HT1080 (cell line): ENCODE measurements at places on chromosomes 13 and 19.

- peak; percentile 3 for DNase-seq
Observed at GRCh38 chr13:43470610-43471009, 316.2 kb downstream of the ENOX1 start.

DNA sequence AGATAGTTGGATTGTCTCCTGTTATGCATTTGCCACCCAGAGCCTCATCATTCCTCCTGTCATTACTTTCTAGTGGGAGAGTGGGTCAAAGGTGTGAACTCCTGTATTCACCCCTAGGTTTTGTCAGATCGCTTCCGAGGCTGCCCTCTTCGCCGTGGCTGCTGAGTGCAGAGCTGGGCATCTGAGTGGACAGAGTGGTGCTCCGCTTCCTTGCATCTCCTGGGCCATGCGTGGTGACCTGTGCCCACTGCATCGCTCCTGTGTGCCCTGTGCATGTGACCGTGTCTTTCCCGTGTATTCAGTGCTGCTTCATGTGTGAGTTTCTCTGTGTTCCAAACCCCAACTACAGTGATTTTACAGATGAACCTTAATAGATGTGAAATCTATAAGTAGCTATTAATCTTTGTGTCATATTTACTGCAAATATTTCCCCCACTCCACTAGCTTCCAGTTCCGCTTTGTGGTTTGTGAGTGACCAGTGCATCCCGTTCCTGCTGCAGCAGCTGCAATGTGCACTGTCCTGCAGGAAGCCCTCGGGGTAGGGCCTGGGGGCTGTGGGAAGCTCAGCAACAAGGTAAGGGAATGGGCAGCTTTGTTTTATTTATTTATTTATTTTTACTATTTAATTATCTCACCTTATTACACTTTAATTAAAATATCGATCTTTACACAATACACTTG is 53.1 kb downstream of the C13orf46 start:
- no peak for DNase-seq

DNA sequence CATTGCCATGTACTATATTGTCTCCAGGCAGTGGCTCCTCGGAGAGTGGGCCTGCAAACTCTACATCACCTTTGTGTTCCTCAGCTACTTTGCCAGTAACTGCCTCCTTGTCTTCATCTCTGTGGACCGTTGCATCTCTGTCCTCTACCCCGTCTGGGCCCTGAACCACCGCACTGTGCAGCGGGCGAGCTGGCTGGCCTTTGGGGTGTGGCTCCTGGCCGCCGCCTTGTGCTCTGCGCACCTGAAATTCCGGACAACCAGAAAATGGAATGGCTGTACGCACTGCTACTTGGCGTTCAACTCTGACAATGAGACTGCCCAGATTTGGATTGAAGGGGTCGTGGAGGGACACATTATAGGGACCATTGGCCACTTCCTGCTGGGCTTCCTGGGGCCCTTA is 624 bp downstream of the GPR32 start:
- no peak for DNase-seq

- DNase-seq: peak; percentile 70
Observed at GRCh38 chr13:73224703-73225102, 165.9 kb downstream of the KLF5 start.

- peak; percentile 76 for DNase-seq
Observed at GRCh38 chr19:46299004-46299509, 2.2 kb downstream of the HIF3A start.

DNA sequence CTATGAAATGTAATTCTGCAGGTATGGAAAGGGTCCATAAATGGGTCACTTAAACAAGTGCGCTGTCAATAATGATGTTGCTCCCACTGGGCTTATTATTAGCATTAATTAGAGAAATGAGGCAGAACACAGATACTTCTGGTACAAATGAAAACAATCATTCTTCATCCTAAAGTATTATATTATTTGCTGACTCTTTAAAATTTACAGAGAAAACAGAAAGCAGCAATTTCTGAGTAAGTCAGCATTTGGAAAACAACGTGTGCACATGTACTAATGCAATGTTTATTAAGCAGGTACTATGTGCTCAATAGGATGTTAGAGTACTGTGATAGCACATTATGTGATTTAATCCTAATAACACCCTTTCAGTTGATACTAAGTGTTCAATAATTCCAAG is 2.4 kb upstream of the ZNF676 start:
- no peak for DNase-seq

- DNase-seq: no peak
Observed at GRCh38 chr19:3115916-3116602, 19.8 kb upstream of the GNA15 start.

- DNase-seq: no peak
Observed at GRCh38 chr19:12993562-12993961, 1.7 kb upstream of the NFIX start.

DNA sequence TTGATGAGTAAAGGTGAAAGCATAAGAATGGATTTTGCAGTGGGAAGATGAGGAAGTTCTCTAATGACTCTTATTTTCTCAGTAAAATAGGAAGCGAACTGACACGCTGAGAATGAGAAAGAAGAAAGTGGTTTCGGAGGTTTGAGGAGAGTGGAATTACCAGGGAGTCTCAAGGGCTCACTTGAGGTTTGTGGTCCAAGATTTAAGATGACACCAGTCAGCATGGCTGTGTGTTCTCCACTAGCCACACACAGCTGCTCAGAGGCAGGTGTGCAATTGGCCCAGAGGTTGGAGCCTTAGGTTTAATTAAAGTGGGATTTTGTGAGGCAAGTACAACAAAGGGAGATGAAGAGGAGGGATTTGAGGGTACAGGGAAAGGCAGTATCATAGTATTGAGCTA is 99.6 kb upstream of the NBEA start:
- DNase-seq: no peak

DNA sequence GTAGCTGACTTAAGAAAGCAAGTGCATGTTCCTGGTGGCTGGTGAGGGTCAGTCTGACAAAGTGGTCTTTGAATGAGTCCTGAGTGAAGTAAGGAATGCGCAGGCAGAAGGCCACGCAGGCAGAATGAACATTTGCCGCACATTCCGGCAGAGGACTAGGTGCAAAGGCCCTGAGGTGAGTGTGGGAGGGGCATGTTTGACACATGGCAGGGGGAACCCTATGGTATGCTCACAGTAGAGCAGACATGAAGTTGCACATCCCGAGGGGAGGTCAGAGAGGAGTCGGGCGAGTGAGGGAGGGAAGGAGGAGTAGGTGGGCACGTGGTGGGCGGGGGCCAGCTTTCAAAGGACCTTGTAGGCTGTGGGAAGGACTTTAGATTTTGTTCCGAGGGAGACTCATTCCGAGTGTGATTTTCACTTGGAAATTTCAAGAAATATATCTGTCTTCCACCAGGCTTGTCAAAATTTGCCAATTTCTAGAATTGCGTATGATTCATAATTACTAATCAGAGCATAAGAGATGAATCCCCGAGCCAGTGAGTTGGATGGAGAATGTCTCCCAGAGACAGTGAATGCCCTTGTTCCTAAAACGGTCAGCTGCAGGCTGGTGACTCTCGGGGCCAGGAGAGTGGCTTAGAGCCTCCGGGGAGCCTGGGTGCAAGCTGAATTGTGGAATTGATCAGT is 40.3 kb downstream of the ERICH6B start:
- DNase-seq: peak; percentile 21

DNA sequence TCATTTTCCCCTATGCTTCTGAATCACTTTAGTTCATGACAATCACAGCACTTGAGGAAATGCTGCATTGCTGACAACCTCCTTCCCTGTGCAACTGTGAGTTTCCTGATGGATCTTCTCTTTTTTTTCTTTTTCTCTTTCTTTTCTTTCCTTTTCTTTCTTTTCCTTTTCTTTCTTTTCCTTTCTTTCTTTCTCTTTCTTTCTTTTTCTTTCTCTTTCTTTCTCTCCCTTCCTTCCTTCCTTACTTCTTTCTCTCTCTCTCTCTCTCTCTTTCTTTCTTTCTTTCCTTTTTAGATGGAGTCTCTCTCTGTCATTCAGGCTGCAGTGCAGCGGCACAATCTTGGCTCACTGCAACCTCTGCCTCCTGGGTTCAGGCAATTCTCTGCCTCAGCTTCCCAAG is 247.9 kb upstream of the HTR2A start:
- DNase-seq: no peak

DNA sequence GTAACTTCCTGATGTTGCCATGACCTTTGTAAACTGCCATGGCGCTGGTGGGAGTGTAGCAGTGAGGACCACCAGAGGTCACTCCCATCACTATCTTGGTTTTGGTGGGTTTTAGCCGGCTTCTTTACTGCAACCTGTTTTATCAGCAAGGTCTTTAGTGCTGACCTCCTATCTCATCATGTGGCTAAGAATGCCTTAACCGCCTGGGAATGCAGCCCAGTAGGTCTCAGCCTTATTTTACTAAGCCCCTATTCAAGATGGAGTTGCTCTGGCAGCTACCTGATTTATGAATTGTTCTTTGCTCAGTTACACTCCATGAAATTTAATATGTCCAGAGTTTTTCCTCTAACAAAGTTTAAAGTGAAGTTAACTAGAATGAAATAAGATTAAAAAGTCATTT is 4.6 kb upstream of the EPS15L1 start:
- no peak for DNase-seq

GRCh38 chr19:21084343-21084742 is 2.3 kb downstream of the ZNF714 start:
- DNase-seq: peak; percentile 13

- peak; percentile 75 for DNase-seq
Observed at GRCh38 chr19:778910-779653, 18.2 kb upstream of the PTBP1 start.

DNA sequence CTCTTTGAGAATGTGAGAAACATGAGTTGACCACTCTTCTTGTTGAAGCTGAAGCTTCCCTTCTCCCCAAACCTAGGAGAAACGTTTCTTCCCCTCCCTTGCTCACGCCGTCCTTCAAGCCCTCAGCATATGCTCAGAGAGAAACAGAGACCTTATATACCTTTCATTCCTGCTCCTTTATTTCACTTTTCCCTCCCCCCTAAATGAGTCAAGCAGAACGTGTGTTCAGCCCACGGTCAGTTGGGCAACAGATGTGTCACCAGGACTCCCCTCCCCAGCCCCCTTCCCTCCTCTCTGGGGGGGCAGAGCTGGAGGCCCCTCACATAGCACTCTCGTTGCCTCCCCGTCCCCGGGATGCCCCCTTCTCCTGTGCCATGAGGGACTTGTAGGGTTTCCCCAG is 8.6 kb downstream of the OR7C2 start:
- DNase-seq: no peak

- DNase-seq: peak; percentile 34
Observed at GRCh38 chr13:89066868-89067466, 1395.8 kb downstream of the SLITRK5 start.

DNA sequence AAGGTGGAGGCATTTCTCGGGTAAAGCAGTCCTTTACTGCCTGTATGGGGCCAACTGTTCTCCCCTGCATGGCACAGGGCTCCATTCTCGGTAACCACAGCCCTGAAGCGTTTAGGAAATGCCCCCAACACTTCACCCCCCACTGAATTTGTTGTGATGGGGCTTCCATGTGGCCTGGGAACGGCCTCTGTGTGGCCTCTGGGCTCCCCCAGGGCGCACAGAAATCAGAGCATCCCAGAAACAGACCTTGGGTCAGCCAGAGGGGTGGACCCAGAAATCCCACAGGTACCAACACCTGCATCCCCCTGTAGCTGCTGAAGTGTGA is 153.7 kb upstream of the VSTM2B start:
- no peak for DNase-seq

DNA sequence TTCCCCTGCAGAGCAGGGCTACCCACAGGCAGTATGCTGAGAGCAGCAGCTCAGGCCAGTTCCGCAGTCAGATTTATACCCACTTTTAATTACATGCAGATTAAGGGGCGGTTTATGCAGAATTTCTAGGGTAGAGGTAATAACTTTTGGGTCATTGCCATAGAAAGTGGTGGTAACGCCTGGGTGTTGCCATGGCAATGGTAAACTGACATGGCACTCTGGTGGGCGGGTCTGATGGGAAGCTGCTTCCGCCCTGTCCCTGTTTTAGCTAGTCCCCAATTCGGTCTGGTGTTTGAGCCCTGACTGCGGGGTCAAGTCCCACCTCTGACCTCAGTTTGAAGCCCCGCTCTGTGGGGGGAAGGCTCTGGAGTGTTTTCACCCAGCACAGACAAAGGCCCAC is 141.1 kb upstream of the VSTM2B start:
- no peak for DNase-seq

GRCh38 chr19:5882421-5882968 is 12.2 kb upstream of the FUT5 start:
- DNase-seq: no peak

GRCh38 chr13:49214917-49215376 is 5.2 kb upstream of the MLNR start:
- DNase-seq: no peak

DNA sequence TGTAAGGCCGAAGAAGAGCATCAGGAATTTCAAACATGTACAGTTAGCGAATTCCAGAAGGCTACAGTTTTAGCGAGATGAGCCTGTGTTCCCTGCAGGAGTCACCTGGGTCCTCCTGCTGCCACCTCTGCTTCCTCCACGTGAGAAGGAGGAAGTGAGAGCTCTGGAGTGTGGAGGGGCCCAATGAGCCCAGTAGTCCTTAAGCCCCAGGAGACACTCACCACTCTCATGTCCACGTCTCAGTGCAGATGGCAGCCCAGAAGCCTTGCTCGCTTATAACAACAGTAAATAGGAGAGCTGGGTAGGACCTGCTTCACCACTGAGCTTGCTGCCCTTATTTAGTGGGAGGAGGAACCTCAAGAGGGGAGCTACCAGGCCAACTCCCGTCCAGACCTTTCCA is 44.3 kb downstream of the SERP2 start:
- DNase-seq: no peak

GRCh38 chr19:40379446-40380198 is 10.4 kb downstream of the HIPK4 start:
- DNase-seq: no peak

GRCh38 chr13:27659145-27659865 is 37.6 kb downstream of the POLR1D start:
- DNase-seq: no peak

DNA sequence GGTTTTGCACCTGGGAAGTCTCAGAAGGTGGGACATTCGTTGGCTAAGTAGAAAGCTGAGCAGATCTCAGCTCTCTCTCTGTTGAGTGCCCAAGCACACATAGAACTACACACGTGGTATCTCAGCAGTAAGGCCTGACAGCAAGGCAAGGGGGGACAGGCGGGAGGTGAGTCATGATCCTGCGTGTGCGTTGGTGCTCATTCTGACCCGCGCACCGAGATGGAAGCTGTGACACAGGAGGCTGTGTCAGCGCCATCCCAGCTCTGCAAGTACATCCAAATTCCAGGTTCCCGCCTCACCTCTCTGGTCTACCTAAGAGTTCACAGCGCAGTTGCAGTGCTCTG is 135.7 kb downstream of the USP12 start:
- peak; percentile 85 for DNase-seq
